ENCODE measurements at places on chromosomes 3 and 15.

DNA sequence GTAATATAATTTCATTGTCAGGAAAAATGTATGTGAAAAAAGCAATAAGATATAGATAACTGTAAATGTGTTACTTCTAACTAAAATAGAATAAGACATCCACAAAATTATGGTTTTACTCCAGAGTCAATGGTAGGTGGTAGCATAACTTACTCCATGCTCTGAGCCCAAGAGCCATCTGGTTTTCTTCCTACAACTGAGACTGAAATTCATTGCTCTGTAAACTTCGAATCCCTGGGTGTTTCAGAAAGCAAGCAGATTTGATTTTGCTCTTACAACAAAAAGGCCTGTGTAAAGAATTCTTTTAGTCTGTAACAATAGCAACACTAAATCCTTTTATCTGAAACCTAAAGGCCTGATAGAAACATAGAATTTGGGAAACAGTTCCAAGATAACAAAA lies 805.9 kb downstream of the AGBL1 start:
- DNase-seq: no peak

GRCh38 chr3:177725165-177725564 lies 527.9 kb upstream of the TBL1XR1 start:
- DNase-seq: no peak

- no peak for DNase-seq
Observed at GRCh38 chr15:101406036-101406435, 83.5 kb downstream of the PCSK6 start.

- no peak for DNase-seq
Observed at GRCh38 chr15:74202452-74203401, at the start of gene STRA6. TSS of gene STRA6 (minus strand) at chr15:74202787. CDS start at chr15:74202267, 520 bp downstream.

DNA sequence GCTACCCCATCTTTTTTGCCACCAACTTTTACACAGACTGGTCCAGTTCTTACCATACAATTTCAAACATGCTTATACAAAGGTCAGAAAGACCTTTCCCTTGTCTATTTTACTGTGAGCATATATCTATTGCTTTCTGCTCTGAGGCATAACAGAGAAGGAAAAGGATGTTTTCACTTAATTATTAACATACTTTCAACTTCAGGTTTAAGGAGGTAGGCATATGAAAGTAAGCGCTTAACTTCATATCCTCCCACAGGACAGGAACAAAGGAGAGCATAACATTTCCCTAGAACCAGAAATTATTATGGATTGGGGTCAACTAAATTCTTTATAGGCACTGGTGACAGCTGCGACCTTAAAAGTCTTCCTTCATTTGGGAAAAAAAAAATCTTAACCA lies 1.1 kb downstream of the MYEF2 start:
- no peak for DNase-seq

DNA sequence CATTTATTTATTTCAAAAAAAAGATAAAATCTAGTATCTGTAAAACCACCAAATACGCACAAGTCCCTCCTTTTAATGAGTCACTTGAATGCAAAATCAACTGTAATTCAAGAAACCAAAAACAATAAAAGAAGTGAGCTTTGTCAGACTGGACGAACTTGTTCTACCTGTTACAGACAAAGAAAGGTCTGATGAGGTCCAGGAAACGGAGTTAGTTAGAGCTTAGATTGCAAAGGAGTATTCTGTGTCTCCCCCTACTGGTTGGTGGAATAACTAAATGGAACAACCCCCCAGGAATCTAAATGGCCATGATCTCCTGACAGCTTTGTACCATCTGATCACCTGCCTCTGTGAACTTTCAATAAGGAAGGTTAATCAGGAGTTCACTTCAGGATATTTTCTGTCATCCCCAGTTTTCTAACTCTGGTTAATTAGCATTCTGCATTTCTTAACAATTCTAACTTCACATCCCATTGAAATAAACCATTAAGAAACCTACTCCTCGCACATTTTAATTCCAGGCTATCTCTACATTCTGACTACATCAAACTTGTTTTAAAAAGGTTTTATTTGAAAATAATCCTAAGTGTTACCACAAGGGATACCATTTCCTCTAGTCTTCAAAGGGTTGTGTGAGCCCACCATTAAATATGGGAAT lies 333.0 kb upstream of the SATB1 start:
- peak; percentile 2 for DNase-seq

DNA sequence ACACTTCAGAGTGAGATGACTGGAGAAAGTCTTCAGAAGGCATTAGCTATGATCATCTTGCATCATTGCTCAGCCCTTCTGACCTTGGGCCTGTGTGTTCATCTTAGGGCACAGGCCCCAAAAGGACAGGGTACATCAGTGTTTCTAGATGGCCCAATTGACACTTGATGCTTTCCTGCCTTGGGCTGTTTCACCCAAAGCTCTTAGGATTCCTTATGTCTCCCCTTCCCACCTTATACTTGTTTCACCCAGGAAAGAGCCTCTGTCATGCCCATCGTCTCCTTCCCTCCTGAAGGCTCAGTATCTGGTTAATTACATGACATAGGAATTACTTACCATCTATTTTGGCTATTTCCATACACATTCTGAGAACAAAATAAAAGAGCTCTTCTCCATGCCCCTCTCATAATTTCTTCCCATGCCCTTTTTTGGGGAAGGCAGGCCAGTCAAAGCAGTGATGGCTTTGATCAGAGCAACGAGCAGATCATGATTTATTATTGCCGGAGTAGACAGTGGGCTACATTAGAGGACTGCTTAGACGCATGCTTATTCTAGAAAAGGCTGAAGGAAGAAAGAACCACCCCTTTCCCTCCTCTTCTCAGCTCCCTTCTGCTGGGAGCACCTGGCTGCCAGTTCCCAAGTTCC lies 72.9 kb downstream of the GHSR start:
- DNase-seq: no peak

GRCh38 chr15:37638691-37639090 lies 295.7 kb upstream of the TMCO5A start:
- DNase-seq: no peak

DNA sequence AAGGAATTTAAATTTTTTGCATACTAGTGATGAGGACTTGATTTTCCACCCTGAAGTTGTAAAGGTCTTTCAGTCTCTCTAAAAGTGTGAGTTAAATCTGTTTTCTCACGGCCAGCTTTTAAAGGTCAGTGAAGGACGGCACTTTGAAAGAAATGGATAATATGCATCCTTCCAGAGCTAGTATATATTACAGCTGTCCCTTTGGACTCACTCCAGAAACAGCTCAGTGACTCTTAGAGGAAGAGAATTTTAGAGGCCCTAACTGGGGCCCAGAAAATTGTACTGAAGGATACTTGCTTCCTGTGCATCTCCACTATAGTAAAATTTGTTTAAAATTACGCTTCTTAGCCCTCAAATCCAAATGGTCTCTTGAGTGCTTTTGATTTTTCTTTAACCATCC lies 41.6 kb downstream of the PIK3CA start:
- DNase-seq: no peak

DNA sequence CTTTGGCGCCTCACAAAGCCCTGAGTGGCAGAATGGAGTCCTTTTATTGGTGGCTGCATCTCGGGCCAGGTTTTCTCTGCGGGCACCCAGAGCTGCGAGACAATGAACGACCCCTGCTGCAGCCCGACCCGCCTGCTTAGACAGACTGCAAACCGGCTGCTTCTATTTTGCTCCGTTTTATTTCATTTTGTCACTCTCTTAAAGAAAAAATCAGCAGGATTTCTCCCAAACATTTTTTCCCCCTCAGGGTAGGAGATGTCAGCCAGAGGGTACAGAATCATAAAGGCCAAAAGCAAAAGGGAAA lies 64.8 kb downstream of the OXNAD1 start:
- no peak for DNase-seq

DNA sequence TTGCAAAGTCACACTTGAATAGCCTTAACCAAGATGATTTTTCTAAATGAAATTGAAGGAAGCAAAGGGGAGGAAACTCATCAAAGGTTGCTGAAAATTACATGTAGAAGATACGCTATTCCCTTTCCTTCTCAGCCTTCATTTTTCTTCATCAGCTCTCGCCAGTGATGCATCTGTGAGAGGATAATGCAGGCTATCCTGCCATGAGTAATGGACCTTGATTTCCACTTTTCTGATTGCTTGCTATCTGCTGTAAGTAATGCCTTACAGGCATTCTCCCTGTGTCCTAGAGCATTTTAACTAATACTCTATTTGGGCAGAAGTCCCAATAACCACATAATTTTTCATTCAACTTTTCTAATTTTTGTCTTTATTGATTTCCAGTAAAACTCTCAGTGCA lies 162.6 kb downstream of the BBX start:
- no peak for DNase-seq

GRCh38 chr3:179929091-179929529 lies 107.6 kb downstream of the PEX5L start:
- peak; percentile 28 for DNase-seq

- no peak for DNase-seq
Observed at GRCh38 chr3:40827942-40828688, 303.4 kb downstream of the ZNF621 start.

DNA sequence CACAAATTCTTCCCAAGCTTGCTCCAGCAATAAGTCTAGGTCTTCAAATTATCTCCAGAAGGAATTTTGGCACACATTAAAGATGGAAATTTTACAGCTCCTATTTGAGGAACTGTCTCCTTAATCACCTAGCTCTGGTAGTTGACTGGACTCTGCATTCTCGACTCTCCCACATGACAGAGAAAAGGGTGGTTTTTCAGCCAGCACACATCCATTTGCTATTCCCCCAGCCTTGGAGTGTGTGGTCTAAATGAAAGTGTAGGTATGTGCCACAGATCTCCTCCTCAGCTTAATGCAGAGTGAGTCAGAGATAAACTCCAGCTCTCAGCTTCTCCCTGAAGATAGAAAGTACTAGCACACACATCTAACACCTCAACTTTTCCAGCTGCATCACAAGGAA lies 62.2 kb upstream of the ALCAM start:
- DNase-seq: no peak

- peak; percentile 77 for DNase-seq
Observed at GRCh38 chr15:37764733-37765191, 169.7 kb upstream of the TMCO5A start.

DNA sequence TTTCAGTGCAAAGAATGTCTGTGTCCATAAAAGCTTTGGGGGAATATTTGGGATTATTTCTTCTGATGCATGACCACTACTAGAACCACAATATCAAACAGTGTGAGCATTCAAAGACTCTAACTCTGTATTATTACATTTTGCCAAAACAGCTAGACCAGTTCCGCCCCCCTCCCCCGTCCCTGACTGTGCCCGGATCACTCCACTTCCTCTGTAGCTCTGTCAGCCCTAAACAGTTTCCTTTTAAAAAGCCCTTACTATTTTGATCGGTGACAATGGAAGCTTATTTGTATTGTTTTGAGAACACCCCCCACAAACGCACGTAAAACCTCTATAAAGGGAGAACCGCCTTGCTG lies 36.6 kb upstream of the EPHB3 start:
- DNase-seq: peak; percentile 77

DNA sequence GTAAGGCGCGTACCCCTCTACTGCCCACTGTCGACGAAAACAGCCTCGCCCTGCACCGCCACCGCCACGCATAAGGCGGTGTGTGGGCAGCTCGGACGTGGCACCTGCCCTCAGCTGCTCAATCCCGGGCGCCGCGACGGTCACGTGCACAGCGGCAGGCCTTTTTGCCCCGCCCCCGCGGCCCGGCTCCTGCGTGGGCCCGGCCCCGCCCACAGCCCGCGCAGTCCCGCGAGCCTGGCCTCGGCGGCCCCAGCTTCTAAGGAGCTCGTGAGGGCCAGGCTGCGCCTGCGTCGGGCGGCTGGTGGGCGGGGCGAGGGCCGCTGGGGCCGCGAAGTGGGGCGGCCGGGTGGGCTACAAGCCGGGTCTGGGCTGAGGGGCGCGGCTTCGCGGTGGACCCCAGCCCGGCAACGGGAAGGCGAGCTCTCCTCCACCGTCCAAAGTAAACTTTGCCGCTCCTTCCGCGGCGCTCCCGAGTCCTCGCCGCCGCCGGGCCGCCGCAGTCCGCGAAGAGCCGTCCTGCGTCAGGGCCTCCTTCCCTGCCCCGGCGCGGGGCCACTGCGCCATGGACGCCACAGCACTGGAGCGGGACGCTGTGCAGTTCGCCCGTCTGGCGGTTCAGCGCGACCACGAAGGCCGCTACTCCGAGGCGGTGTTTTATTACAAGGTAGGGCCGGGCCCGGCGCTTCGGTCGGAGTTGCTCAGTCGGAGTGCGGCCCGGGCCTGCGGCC lies at the start of gene CAPN7:
CAPN7 (plus strand) TSS at position 313 of the 728 bp plus-strand sequence; CDS start at position 563, 250 bp downstream.
- DNase-seq: peak; percentile 94

DNA sequence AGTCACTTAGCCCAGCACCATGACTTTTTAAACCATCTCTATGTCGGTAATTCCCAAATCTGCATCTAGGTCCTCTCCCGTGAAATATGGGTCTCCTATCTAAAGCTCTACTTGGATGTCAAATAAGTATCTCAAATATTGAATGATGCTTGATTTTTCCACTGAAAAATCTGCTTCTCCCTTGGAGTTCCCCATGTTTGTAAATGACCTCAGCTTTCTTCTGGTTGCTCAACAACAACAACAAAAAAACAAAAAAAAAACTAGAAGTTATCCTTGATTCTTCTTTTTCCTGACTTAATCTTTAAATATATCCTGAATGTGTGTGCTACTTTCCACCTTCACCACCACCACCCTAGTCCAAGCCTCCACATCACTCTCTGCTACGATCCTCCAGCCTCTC lies 307.5 kb upstream of the UBE2E2 start:
- DNase-seq: no peak

- DNase-seq: no peak
Observed at GRCh38 chr3:53822331-53822741, 23.9 kb downstream of the CHDH start.

GRCh38 chr3:29618395-29619282 lies 337.8 kb downstream of the RBMS3 start:
- no peak for DNase-seq

DNA sequence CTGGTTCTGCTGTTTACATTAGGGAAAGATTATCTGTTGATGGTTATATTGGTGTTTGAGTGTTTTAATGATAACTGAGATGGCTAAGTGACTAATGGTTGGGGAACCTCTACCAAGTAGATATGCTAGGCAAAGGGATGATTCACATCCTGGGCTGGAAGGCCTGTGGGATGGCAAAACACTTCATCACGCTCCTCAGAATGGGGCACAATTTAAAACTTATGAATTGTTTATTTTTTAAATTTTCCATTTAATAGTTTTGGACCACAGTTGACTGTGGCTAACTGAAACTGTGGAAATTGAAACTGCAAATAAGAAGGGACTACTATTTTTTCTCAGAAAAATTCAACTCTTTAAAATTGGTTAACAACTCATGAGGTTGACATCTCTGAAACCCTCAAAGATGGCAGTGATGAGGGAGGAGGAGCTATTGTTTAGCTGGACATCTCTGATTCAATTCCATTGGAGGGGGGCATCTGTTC lies 100.5 kb upstream of the ZBED2 start:
- DNase-seq: peak; percentile 75

DNA sequence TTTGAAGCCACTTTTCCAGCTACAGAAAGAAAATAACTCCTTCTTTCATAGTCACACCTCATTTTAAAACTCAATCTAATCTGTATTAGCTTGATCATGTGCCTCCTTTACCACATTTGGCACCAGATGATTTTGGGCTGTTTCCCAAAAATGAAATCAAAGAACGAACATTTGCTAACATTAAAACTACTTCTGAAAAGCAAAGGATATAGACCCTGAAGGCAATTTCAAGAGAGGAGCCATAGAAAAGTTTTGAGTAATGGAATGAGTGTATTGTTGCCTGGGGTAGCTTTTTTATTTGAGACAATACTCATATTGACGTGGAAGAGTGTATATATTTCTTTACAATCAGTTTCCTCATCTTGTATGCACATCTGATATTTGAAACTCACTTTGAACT lies 152.8 kb upstream of the TBL1XR1 start:
- DNase-seq: no peak

Data from kidney capillary endothelial cell (primary cell).